ENCODE measurements at places on chromosomes 7 and 10. TPM values are rescaled to one million over a fixed set of nuclear protein-coding genes. Genes with fewer than 3 reads are reported as not detected.

DNA sequence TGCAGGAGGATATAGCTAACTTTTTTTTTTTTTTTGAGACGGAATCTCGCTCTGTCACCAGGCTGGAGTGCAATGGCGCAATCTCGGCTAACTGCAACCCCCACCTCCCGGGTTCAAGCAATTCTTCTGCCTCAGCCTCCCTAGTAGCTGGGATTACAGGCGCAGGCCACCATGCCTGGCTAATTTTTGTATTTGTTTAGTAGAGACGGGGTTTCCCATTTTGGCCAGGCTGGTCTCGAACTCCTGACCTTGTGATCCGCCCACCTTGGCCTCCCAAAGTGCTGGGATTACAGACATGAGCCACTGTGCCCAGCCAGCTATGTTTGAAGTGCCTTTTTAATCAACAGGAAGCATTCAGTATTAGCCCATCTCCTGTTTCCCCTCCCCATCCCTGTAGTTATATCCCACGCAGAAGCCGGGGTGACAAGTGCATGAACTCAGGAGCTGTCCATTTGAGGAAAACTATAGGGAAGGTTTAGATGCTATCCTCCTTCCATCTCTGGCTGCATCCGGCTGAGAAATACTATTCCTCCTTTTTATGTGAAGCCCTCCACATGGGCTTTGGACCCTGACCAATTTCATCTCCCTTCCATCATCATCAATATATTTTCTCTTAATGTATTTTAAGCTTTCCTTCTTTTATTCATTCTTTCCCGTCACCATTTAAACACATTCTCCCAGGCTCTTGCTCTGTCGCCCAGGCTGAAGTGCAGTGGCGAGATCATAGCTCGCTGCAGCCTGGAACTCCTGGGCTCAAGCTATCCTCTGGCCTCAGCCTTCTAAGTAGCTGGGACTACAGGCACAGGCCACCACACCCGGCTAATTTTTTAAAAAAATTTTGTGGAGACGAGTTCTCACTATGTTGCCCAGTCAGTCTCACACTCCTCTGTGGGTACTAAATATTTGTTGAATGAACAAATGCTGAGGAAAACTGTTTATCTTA is 1.3 kb upstream of the POT1 start:
- no peak for DNase-seq
- H3K27ac ChIP-seq, result no peak overlapping the region
- H3K4me1 ChIP-seq, result no peaks in the 10 kb centered on the region
- no peaks in the 10 kb centered on the region for H3K36me3 ChIP-seq
- H3K27me3 ChIP-seq, result no peaks in the 10 kb centered on the region

DNA sequence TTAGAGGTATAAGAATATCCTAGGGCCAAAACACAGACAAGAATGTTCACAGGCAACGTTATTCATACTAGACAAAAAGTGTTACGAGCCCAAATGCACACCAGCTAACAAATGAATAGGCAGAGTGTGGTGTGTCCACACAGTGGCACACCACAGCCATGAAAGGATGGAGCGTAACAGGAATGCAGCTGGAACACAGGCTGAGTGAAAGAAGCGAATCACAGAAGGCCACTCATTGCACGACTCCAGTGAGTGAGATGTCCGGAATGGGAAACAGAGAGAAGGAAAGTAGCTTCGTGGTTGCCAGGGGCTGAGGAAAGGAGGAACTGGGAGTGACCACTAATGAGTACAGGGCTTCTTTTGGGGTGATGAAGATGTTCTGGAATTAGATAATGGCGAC is 198.8 kb downstream of the TNS3 start:
- H3K27me3 ChIP-seq, result no peaks in the 10 kb centered on the region
- no peak for DNase-seq
- peaks cover 65% of the 10 kb centered on the region for H3K4me1 ChIP-seq

- peaks cover 41% of the 10 kb centered on the region for H3K27me3 ChIP-seq
- no peak for DNase-seq
- no peak overlapping the region for H3K4me3 ChIP-seq
- peaks cover 12% of the 10 kb centered on the region for H3K4me1 ChIP-seq
- no peaks in the 10 kb centered on the region for H3K36me3 ChIP-seq
Measured at GRCh38 chr7:155495440-155496248, 37.7 kb downstream of the EN2 start.

DNA sequence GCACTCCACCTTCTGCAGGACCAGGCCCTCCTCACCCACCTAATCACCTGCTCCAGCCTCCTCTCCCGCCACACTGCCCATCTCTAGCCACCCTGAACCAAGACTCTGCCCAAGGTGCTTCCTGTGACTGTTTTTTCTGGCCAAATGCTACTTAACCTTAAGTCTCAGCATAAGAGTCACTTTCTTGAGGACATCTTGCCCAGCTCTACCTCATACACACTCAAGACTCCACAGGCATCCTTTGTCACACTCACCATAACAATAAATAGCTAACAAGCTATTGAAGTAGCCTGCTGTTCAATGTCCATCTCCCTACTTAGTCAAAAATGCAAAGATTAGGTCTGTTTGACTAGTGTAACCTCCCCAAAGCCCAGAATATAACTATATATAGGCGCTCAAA is 455.4 kb upstream of the NFE2L3 start:
- H3K36me3 ChIP-seq, result no peaks in the 10 kb centered on the region
- no peak overlapping the region for H3K4me3 ChIP-seq
- no peaks in the 10 kb centered on the region for H3K27me3 ChIP-seq
- DNase-seq, result no peak
- H3K27ac ChIP-seq, result no peak overlapping the region
- H3K4me1 ChIP-seq, result no peaks in the 10 kb centered on the region

GRCh38 chr7:20438248-20438647 is 107.5 kb downstream of the ITGB8 start:
- no peak for DNase-seq
- no peaks in the 10 kb centered on the region for H3K36me3 ChIP-seq
- peaks cover 5% of the 10 kb centered on the region for H3K4me1 ChIP-seq
- H3K4me3 ChIP-seq, result no peak overlapping the region

- peaks cover 57% of the 10 kb centered on the region for H3K4me1 ChIP-seq
- H3K36me3 ChIP-seq, result peaks cover 6% of the 10 kb centered on the region
- DNase-seq, result peak; percentile 93
- peak overlapping the region; percentile 86 for H3K27ac ChIP-seq
- H3K4me3 ChIP-seq, result peak overlapping the region; percentile 51
Measured at GRCh38 chr10:27742195-27743011, 3.2 kb downstream of the MKX start.

DNA sequence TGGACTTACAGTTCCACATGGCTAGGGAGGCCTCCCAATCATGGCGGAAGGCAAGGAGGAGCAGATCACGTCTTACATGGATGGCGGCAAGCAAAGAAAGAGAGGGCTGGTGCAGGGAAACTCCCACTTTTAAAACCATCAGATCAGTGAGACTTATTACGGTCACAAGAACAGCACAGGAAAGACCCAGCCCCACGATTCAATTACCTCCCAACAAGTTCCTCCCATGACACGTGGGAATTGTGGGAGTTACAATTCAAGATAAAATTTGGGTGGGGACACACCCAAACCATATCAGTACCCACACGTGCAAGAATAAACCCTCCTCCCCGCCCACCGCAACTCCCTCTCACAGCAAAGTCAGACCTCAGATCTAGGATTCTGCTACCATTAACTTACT is 4.5 kb upstream of the AIFM2 start:
- peaks cover 12% of the 10 kb centered on the region for H3K4me1 ChIP-seq
- no peak overlapping the region for H3K27ac ChIP-seq
- H3K4me3 ChIP-seq, result no peak overlapping the region
- no peak for DNase-seq
- peaks cover 22% of the 10 kb centered on the region for H3K36me3 ChIP-seq

GRCh38 chr10:112784022-112784461 is 166.0 kb upstream of the TCF7L2 start:
- no peak overlapping the region for H3K27ac ChIP-seq
- no peaks in the 10 kb centered on the region for H3K36me3 ChIP-seq
- H3K27me3 ChIP-seq, result no peaks in the 10 kb centered on the region
- peaks cover 6% of the 10 kb centered on the region for H3K4me1 ChIP-seq

DNA sequence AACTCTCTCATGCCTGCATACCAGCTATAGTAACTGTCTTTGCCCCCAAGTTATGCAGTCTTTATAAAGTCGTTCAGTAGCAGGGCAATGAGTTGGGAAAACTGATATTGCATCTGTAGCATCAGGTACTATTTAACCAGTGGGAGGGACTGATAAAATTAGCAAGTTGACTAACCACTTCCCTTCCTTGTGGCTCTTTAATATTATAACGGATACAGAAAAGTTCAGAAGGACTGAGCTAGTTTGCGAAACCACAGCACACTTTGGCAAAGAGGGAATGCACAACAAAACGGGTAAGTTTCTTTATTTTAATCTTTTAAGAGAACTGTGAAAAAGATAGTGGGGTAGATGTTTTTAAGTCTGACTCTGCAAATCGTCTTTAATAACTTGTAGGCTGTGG is 205.3 kb upstream of the HDAC9 start:
- no peak overlapping the region for H3K27ac ChIP-seq
- no peaks in the 10 kb centered on the region for H3K36me3 ChIP-seq
- H3K27me3 ChIP-seq, result no peaks in the 10 kb centered on the region
- DNase-seq, result no peak
- H3K4me1 ChIP-seq, result no peaks in the 10 kb centered on the region

DNA sequence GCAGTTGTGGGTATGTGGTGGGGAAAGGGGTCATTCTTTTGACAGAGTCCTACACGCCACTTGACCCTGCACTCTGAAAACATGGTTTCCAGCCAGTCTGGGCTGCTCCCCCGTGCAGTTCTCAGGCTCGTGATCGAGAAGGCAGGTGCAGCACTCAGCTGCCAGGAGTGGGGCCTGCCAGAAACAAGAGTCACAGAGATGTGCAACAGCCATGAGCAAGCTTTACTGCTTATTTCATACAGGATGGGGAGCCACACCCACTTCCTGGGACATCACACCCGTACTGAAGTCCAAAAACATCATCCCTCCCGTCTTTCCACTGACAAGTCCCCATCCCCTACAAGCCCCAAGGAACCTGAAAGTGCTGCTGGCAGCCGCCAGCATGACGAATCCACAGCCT is 9.3 kb downstream of the ATG9B start:
- no peak overlapping the region for H3K27ac ChIP-seq
- no peak overlapping the region for H3K4me3 ChIP-seq
- H3K36me3 ChIP-seq, result peaks cover 8% of the 10 kb centered on the region
- DNase-seq, result no peak
- H3K4me1 ChIP-seq, result peaks cover 57% of the 10 kb centered on the region

GRCh38 chr7:55537458-55537990 is 34.8 kb downstream of the VOPP1 start:
- H3K27me3 ChIP-seq, result no peaks in the 10 kb centered on the region
- H3K36me3 ChIP-seq, result peaks cover 3% of the 10 kb centered on the region
- H3K4me3 ChIP-seq, result no peak overlapping the region
- H3K4me1 ChIP-seq, result peaks cover 30% of the 10 kb centered on the region

- H3K27ac ChIP-seq, result no peak overlapping the region
- H3K36me3 ChIP-seq, result peaks cover 3% of the 10 kb centered on the region
- H3K4me1 ChIP-seq, result peaks cover 5% of the 10 kb centered on the region
- H3K4me3 ChIP-seq, result no peak overlapping the region
- no peak for DNase-seq
- no peaks in the 10 kb centered on the region for H3K27me3 ChIP-seq
Measured at GRCh38 chr7:139430443-139430842, 53.0 kb downstream of the KLRG2 start.

GRCh38 chr10:43055991-43056567 is 20.8 kb upstream of the RET start:
- no peak overlapping the region for H3K4me3 ChIP-seq
- no peaks in the 10 kb centered on the region for H3K36me3 ChIP-seq
- no peaks in the 10 kb centered on the region for H3K27me3 ChIP-seq
- H3K4me1 ChIP-seq, result peaks cover 8% of the 10 kb centered on the region

- no peak overlapping the region for H3K27ac ChIP-seq
- no peaks in the 10 kb centered on the region for H3K4me1 ChIP-seq
- no peak for DNase-seq
- no peaks in the 10 kb centered on the region for H3K36me3 ChIP-seq
- H3K4me3 ChIP-seq, result no peak overlapping the region
Measured at GRCh38 chr10:6035101-6035834, 26.9 kb downstream of the IL2RA start.

DNA sequence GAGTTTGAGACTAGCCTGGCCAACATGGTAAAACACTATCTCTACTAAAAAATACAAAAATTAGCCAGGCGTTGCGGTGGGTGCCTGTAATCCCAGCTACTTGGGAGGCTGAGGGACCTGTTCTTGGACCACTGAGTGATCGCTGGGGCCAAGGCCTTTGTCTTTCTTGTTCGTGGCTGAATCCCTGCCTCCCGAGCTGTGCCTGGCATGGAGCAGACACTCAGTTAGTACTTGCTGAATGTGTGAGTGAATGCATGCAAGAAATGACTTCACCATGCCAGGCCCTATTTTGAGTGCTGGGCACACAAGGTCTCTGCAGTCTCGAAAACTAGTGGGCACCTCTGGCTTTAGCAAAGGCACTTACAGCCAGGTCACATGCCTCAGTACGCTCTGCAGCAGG is 85.1 kb downstream of the HIP1 start:
- H3K4me1 ChIP-seq, result peaks cover 11% of the 10 kb centered on the region
- H3K27ac ChIP-seq, result no peak overlapping the region
- H3K36me3 ChIP-seq, result no peaks in the 10 kb centered on the region
- H3K27me3 ChIP-seq, result no peaks in the 10 kb centered on the region

DNA sequence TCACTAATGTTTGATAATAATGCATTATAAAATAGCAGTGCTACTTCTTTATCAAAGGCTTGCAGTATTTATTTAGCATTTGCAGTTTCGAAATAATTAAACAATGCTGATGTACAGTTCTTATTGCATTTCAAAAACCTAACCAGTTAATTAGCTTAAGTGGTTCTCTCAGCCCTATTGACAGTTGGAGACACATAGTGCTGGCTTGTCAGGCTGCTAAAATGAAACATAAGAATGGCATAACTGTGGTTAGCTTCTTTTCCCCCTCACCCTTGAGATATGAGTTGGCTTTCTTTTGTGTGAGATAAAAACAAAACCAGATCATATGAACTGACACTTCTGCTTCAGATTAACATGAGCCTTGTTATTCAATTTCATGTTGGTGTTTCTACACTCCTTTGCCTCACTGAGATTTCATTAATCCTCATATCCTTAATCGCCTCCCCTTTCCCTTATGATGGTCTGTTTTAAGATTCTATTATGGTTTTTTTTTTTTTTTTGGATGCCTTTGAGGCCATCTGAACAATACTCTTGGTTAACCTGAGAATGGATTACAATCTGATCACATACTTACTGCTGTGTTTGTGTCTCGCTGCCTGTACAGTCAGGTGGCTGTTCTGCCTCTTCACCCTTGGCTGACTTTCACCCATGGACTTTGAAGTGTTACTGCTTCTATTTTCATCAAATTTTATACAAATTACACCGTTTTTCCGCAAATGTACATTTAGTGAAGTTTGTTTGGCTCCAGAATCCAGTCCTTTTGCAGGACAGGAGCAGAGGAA is 108.0 kb downstream of the SDK1 start:
- H3K4me1 ChIP-seq, result no peaks in the 10 kb centered on the region
- no peak overlapping the region for H3K4me3 ChIP-seq
- H3K36me3 ChIP-seq, result no peaks in the 10 kb centered on the region
- no peak overlapping the region for H3K27ac ChIP-seq

The HSPA12A gene
- polyA plus RNA-seq, result 69.4 TPM

The PRLHR gene
- polyA plus RNA-seq, result 0.53 TPM

The TFAM gene
- polyA plus RNA-seq, result 44.5 TPM

The LMOD2 gene
- not detected for polyA plus RNA-seq

The ANKRD30A gene
- not detected for polyA plus RNA-seq

The ABHD11 gene
- 15.1 TPM for polyA plus RNA-seq

The TMEM270 gene
- not detected for polyA plus RNA-seq

The NCF1 gene
- polyA plus RNA-seq, result 2.6 TPM

All from spinal cord (tissue), 10 donors.